Fibroblast of gingiva (primary cell): ENCODE measurements at places on chromosomes 2 and 18.
A peak's percentile ranks its signal among the peaks of the same experiment; 100 is the strongest.

DNA sequence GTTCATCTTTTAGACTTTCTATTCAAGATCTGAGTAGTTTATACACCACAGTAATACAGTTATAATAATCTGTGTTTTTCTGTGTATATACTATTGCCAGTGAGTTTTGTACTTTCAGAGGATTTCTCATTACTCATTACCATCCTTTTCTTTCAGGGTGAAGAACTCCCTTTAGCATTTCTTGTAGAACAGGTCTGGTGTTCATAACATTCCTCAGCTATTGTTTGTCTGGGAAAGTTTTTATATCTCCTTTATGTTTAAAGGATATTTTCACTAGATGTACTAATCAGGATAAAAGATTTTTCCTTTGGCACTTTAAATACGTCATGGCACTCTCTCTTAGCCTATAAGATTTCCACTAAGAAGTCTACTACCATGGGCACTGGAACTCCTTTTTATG, 705.5 kb downstream of the SLC4A3 start:
- no peak for DNase-seq

- no peak for DNase-seq
Observed at GRCh38 chr2:5673145-5674025, 18.8 kb upstream of the SOX11 start.

GRCh38 chr2:220833446-220833845, 738.7 kb downstream of the EPHA4 start:
- DNase-seq = no peak

DNA sequence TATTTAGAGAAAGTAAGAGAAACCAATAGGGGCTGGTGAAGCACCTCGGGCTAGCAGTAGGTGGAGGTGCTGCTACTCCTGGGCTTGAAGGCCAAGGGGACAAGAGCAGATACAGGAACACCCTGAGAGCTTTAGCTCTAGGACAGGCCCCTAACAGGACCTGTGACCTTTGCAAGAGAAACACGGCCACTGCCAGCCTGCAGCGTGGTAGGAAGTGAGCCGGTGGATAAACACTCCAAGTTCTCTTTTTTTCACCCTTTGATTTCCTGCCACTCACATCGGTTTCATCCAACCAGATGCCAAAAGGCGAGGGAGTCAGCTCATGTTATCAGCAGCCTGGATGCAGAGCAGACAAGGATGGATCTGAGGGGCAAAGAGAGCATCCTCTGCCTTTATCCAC, 66.8 kb upstream of the SPRED2 start:
- DNase-seq = no peak

GRCh38 chr2:113799375-113799774, 42.9 kb upstream of the SLC35F5 start:
- peak; percentile 14 for DNase-seq

DNA sequence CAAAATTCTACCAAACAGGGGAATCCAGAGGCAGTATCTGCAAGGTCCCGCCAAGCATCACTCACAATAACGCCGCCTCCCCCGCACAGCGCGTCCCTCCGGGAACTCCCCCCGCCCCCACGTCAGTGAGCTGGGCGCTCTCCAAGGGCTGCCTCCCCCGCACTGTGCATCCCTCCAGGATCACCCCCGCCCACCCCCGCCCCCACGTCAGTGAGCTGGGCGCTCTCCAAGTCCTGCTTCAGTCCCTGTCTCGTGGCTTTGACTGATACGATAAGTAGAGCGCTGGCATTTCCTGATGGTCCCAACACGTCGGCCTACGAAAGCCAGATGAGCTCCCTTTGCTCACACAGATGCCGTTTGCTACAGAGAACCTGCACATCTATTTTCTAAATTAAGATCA, 130.7 kb upstream of the TPO start:
- DNase-seq = no peak

DNA sequence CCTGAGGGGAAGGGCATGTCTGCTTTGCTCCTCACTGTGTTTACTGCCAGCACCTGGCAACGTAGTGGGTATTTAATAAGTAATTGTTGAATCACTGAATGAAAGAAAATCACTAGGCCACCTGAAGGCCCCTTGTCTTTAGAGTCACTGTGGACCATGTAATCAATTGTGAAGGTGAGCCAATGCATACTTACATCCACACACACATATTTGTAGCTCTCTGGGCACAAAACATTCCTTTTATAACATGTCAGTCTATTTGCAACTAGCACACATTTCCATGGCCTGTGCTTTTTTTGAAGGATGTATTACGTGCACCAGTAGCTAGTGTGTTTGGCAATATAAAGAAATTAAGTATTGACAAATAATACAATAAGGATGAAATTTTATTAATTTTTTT, 11.2 kb downstream of the ATP8B1 start:
- DNase-seq = no peak

- no peak for DNase-seq
Observed at GRCh38 chr2:191863988-191864387, 17.1 kb upstream of the CAVIN2 start.

DNA sequence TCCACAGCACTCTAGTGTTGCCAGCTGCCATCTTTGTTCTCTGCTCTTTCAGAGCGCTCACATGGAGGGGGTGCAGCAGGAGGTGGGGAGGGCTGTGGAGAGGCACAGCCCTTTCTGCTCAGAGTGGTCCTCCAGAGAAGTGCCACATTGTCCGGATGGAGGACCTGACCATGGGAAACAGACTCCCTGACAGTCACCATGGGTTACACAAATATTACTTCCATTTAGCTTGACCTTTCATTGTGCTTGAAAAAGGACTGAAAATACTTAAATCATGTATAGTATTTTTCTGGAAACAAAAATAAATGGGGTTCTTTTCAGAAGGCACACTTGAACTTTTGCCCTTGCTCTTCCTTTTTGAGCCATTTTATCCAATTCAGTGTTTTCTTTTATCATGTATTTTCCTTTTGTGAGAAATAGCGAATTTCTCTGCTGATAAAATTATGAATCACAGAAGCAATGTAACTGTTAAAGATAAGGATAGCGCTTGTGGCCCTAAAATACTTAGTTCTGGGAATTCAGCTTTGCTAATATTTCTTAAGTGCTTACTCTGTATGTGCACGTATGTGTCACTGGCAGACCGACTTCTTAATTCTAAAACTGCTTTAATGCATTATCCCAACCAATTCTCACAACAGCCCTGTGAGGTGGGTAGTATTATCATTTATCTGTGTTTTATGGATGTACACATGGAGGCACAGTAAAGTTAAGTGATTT, 34.2 kb downstream of the SPATS2L start:
- DNase-seq = no peak

DNA sequence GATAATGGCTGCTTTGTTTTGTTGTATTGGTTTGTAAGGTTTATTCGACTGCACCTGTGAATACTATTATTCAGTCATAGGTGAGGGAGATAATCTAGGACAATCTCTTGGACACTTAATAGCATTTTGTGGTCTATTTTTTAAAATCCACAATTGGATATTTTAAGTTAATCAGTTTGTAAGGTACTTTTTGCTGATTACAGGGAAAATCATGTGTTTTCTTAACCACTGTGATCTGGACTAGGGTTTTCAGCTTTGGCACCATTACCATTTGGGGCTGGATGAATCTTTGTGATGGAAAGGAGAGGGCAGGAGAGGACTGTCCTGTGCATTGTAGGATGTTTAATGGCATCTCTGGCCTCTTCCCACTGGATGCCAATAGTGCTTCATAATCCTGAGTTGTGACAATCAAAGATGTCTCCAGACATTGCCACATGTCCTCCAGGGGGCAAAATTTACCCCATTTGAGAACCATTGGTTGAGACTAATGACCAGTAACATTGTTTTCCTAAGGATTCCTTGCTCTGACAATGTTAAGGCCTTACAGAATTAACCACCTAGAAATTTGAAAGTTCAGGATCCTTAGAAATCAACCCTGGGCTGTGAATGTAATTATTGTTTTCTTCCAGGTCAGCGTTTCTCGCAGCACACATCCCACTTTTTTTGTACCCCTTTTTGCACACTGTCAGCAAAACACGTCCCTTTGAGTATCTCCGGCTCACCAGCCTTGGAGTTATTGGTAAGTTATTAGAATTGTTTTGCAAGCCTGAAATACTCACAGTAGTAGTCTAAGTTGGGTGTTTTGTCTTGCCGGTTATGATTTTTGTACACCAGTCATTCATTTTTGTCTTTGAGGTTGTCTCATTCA, 15.6 kb downstream of the CNOT9 start:
- DNase-seq = no peak

DNA sequence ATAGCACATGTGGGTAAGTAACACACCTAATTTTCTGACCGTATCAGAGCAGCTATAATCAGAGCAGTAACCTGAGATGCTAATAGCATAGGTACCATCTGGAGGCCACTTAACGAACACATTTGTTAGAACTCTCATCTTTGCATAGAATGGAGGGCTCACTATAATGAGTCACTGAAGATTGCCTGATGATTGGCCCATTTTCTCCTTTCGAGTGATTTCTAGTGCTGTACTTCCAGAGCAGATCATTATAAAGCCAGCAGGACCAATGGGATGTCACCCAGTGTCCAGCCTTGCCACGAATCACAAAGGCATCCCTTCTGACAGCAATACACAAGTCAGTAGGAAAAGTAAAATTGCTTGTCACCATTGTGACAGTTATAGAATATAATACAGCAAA, 81.7 kb upstream of the REV1 start:
- no peak for DNase-seq

- DNase-seq = peak; percentile 65
Observed at GRCh38 chr2:201432038-201432620, 19.1 kb downstream of the TRAK2 start.

DNA sequence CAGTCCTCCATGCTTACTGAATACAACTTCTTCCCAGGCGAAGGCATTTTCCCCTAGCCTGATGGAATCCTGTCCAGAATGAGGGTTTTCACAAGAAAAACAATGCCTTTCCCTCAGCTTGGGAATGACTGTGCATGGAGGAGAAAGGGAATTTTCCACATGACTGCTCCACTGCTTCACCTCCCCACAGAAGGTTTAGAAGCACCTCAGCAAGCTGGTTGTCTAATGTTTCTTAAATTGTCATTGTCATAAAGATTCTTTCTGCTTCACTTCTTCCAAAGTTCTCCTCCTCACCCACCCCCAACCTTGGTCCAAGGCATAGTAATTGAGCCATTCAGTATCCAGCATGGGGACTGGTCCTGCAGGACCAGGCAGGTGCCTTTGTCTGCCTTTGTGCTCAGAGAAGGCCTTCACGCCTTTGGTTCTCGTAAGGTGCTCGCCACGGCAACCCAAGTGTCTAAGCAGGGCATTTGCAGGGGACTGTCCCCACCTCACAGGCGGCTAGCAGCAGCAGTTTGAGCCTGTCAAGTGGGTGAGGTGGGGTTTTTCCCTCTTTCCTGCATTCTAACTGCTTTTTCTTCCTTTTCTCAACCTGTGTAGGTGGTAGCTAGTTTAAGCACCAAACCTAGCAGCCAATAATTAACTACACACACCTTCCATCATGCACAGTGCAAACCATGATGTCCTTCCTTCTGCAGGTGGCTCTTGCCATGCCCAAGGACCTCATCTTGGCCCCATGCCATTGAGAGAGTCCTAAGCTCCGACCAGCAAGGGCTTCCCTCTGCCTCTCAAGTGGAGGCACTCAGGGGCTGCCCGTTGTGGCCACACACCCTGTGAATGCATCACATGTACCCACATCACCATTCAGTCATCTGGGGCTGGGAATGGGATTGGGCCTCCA, 65.7 kb upstream of the BCL2L11 start:
- no peak for DNase-seq

DNA sequence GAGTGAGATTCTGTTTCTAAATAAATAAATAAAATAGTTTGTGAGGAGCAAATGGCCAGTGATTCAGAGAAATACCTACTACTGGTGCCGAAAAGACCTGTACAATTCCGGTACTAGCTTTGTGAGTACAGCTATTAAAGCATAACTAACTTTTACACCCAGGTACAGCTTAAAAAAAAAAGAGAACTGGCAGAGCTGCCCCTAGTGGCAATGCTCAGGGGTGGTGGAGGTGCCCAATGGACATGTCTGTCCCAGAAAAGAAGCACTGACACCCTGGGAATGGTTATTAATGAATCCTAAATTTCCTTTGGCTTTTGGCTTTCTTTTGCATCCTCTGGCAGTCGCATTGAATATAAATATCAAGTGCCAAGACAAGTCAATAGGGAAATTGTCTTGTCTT, 87.0 kb downstream of the LIPG start:
- DNase-seq = no peak

GRCh38 chr2:10211844-10212422, 89.4 kb downstream of the RRM2 start:
- DNase-seq = no peak

DNA sequence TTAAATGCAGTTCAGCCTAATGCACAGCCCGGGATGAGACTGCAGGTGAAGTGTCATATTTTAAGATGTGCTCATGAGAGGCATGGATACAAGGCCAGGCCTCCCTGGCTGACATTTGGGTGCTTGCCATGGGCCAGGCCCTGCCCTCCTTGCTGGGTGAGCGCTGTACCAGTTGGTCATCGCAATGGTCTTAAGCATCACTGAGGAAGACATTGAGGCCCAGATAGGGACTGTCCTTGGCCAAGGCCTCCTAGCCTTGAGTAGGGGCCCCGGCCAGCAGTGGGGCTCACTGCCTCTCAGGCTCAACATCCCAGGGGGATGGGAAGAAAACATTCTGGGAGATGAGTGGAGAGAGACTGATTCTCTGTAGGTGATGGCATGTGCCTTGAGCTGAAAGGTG, 184.3 kb downstream of the SH3RF3 start:
- no peak for DNase-seq

DNA sequence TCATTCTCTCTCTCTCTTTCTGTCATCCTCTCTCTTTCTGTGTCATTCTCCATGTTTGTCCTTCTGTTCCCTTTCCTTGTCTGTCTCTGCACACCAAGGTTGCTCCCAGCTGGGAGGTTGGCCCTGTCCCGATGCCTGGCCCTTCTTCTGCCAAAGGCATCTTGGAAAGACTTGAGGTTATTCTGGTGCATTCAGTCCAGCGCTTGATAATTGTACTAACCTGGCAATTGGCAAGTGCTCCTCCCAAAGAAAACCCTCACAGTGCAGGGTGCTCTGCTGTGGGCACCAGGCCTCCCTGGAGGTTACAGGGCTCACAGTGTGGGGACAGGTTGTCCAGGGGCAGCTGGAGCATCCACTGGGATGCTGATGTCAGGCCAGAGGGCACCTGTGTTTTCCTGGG, 95.4 kb downstream of the GLI2 start:
- DNase-seq = no peak
